Inflammatory macrophage treated with lipopolysaccharide for 1 hour (primary cell): ENCODE measurements at places on chromosomes 13 and 19.

- DNase-seq: no peak
Observed at GRCh38 chr13:79549355-79550106, 68.6 kb downstream of the NDFIP2 start.

GRCh38 chr13:77896536-77896935 is 22.1 kb downstream of the EDNRB start:
- no peak for DNase-seq

DNA sequence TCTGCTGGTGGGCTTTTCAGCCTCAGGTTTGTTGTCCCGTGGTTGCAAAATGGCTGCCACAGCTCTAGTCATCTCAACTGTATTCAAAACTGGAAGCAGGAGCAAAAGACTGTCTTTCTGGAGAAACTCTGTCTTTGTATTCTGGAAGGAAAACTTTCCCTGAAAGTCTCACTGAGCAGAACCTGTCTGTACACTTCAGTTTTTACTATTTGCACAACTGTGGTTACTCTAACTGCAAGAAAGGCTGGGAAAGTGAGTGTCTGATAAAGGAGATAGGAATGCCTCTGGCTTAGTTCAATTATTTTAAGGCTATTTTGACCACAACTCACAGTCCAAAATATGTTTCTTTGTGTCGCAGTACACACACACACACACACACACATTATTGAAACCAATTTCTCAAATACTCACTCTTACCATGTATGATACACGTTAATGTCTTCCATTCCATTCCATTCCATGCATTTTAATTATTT is 49.7 kb upstream of the EHD2 start:
- DNase-seq: no peak

- DNase-seq: no peak
Observed at GRCh38 chr13:110107568-110108347, 199.2 kb downstream of the COL4A1 start.

DNA sequence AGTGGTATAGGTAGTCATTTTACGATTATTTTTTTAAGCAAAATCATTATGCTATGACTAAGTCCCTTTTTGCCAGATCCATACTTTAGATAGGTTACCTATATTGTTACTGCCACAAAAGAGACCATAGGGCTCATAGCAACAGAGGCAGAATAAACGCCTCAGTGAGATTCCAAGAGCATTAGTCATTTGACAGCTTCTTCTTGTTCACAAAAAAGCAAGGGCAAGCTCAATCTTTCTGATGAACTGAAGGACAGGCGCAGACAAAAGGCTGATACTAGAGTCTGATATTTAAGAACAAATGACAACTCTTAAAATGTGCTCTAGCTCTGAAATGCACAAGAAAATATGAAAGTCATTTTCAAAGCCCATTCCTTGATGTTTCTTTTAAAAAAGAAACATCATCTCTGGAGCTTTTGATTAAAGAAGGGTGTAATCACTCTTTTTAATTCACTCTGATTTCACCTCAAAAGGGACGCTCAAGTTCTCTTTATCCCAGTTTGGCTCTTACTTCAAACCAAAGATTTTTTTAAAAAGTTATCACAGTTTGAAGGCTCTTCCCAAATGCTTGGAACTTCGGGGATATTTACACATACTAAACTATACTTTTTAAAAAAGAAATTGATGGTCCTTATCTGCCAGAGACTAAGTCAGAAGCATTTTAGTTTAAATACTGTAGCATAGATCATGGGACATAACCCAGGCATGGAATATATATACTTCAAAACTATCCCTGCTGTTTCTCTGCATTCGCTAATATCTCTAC is 187.2 kb downstream of the EFNB2 start:
- DNase-seq: no peak

DNA sequence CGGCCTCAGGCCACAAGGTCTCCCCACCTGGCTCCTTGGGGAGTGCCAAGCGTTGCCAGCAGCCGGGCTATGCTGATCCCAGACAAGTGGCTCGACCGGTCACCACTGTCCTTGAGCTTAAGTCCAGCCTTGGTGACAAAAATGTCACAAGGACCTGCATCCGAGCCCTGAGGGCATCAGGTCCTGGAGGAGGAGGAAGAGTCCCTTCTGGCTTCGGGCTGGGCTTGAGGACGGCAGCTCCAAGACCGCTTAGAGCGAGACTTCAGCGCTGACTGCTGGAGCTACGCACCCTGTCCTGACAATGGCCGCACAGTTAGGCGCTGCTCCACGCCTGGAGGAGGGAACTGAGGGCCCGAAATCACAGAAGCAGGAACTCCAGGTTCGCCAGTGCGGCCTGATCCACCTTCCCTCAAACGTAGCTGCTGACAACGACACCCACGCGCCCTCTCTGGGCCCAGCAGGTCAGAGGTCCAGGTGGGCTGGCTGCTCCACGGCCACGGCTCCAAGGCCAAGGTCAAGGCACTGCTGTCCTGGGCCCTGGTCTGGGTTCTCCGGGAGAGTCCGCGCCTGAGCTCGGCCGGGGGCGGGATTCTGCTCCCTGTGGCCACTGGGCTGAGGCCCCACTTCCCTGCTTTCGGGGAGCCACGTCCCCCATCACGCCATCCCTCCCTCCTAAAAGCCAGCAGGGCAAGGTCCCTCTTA is 7.0 kb downstream of the SBNO2 start:
- DNase-seq: no peak

GRCh38 chr13:49840266-49840665 is 47.8 kb upstream of the KPNA3 start:
- peak; percentile 91 for DNase-seq

DNA sequence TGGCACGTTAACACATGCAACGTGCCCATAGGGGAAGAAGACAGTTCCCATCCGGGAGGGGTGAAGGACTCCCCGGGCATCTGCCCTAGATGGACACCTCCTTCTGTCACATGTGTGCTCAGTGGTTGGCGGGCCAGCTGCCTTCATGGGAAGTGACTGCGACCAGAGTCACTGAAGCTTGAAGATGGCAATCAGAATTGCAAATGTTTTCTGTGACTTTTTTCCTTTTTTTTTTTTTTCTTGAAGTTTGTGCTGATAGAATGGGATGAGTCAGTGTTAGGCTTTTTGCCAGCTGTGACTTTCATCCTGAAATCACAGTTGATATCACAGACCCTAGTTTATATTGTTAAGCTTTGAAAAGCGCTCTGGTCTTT is 109.2 kb upstream of the MCF2L start:
- no peak for DNase-seq

DNA sequence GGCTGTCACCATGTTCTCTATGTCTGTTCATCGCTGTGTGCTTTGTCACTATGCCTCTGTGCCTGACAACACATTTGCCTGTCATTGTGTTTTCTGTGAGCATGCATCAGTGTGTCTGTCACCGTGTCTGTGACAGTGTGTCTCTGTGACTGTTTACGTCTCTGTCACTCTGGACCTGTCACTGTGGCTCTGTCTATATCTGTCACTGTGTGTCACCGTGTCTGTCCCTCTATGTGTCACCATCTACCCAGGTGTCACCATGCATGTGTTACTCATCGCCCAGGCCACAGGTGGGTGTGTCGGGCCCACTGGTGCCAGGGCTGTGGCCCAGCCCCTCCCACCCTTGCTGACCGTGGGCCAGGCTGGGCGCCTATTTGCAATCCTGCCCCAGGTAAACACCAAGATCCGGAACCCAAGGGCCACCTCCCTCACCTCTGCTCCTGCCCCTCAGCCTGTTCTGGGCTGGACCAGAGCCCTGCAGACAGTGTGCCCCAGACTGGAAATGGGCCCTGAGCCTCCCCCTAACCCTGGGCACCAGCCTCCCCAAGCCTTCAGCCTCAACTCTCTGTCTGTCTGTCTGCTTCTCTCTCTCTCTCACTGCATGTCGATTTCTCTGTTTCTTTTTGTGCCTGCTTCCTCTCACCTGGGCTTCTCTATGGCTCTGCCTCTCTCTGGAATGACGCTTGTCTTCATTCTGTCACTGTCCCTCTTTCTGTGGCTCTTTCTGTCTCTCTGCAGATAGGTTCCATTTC is 7.7 kb downstream of the IRF2BP1 start:
- no peak for DNase-seq
